ENCODE measurements at places on chromosomes 5 and 9.

DNA sequence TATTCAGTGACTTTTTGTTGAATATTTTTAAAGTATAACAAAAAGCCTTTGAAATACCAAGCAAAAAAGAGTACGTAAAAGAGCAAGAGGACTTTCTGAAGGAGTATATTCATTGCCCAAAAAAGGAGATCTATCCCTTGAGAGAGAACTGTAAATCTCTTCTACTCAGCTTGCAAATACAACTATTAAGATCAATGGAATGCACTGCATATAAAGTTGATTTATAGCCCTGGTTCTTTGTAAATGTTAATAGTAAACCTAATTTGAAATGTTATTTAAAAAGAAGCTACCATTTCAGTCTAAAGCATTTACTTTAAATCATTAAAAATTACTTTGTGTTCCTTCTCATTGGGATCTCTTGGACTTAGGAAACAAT, 168.1 kb downstream of the PDE4D start:
- no peak for DNase-seq

GRCh38 chr5:128224336-128224735, 140.8 kb downstream of the SLC12A2 start:
- no peak for DNase-seq

GRCh38 chr9:106655966-106656365, 207.0 kb upstream of the ZNF462 start:
- DNase-seq = no peak

GRCh38 chr5:142248853-142249462, 75.9 kb downstream of the SPRY4 start:
- DNase-seq = peak; percentile 45

DNA sequence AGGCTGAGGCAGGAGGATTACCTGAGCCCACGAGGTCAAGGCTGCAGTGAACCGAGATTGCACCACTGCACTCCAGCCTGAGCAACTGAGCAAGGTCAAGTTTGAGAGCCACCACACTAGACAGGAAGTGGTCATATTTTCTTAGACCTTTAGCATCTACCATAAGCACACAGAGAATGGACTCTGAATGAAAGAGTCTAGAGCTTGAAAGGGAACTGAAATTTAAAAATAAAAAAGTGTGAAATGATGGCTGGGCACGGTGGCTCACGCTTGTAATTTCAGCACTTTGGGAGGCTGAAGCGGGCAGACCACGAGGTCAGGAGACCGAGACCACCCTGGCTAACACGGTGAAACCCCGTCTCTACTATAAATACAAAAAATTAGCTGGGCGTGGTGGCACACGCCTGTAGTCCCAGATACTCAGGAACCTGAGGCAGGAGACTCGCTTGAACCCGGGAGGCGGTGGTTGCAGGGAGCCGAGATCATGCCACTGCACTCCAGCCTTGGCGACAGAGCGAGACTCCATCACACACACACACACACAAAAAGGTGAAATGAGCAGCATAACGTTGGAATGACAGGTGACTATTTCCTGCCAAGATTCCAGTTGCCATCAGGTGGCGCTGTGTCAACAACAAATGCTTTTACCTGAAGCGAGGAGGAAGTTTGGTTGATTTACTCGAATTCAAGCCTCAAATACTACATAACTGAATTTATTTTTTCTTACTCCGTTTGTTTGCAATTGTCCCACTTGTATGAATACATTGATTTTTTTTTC, 21.3 kb upstream of the AK3 start:
- DNase-seq = peak; percentile 48

DNA sequence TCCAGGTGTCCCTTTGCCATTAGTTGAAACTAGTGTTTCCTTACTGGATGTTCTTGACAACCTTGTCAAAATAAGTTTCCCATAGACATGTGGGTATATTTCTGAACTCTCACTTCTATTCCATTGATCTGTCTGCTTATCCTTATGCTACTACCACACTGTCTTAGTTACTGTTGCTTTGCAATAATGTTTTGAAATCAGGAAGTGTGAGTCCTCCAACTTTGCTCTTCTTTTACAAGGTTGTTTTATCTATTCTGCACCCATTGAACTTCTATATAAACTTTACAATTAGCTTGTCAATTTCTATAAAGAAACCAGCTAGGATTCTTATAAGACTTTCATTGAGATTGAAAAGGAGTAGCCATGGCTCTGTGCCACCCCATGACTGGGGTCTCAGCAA, 24.3 kb downstream of the CD14 start:
- no peak for DNase-seq

GRCh38 chr5:78587775-78588291, 60.7 kb downstream of the LHFPL2 start:
- no peak for DNase-seq

DNA sequence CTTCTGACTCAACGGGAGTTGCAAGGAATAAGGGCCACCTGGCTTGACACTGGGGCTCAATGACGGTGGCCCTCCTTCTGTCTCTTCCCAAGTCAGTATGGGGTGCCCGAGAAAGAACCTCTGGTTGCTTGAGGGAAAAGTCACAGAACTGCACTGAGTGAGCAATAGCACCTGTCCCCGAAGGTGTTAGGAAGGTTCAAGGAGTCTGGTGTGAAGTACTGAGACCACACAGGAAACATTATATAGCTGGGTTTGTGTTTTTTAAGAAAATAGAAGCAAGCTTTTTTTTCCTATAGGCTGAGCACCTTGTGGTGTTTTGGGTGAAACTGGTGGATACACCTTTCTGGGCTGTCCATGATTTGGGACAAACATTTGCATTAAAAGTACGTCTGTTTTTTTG, 62.9 kb downstream of the SPIN1 start:
- no peak for DNase-seq

- DNase-seq = no peak
Observed at GRCh38 chr5:68219161-68219816, 3.7 kb downstream of the PIK3R1 start.

- DNase-seq = peak; percentile 13
Observed at GRCh38 chr5:113235884-113236283, 198.9 kb downstream of the TSSK1B start.

- DNase-seq = peak; percentile 64
Observed at GRCh38 chr5:95178046-95178651, 106.7 kb downstream of the MCTP1 start.

GRCh38 chr9:89375191-89375760, 57.0 kb downstream of the SECISBP2 start:
- no peak for DNase-seq

- no peak for DNase-seq
Observed at GRCh38 chr5:79109527-79110492, 1.8 kb upstream of the BHMT start.

DNA sequence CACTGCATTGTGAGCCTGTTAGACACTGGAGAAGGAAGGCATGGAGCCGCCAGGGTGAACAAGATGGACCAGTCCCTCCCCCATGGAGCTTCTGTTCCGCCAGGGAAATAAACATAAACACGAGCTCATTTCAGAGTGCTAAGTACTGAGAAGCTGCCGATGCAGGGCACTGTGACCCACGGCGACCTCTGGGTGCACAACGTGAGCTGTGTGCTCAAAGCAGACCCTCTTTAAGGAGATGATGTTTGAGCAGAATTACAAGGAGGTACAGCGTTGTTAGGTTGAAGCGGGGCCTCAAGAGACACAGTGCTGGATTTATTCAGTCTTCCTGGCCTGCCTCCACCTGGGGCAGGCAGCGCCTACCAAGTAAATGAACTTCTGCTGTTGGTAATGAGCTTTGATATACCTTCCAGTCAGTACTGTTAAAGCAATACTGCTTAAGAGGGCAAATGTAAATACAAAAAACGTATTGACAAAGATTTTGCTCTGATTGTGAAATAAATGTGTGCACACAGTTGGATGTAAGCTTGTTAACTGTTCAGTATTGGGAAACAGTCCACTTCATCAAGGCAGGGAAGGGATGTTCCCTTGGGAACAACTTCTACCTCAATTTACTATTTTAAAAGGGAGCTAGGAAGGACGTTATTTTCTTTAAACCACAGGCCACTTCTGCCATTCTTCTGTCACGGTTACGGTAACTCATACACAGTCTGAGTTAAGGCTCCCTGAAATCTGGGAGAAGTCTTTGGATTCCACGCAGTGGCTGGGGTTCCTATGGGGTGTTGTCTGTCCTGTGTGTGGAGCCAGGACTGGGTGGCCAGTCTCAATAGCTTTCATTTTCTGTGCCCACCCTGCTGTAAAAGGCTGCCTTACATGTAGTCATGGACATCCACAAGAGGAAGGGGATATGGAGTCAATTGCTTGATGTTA, 48.9 kb upstream of the DMRT1 start:
- no peak for DNase-seq

DNA sequence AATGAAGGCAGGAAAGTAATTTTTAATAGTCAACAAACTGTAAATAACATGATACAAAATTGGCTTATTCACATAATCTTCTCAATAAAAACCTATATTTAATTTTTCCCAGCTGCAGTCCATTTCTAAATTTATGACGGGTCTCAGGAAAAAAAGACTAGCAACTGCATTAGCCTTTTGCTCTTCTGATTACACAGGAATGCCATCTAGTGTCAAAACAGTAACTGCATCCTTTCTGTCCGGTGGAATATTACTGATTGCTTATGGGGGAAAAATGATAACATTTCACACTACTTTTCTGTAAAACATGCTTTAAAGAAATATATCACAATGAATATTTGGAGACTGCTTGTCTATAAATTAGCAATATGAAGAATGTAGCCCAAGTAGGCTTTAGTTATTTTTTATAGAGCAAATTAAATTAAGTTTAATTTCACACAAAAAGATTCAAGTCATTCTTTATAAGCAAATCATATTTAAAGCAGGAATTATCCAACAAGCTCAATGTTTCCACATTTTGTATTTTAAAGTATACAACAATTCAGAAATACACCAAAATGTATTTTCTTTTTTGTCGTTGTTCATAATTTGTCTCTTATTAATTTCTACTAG, 534.7 kb downstream of the CDH10 start:
- peak; percentile 37 for DNase-seq

- DNase-seq = no peak
Observed at GRCh38 chr5:81842795-81843398, 92.0 kb upstream of the SSBP2 start.

DNA sequence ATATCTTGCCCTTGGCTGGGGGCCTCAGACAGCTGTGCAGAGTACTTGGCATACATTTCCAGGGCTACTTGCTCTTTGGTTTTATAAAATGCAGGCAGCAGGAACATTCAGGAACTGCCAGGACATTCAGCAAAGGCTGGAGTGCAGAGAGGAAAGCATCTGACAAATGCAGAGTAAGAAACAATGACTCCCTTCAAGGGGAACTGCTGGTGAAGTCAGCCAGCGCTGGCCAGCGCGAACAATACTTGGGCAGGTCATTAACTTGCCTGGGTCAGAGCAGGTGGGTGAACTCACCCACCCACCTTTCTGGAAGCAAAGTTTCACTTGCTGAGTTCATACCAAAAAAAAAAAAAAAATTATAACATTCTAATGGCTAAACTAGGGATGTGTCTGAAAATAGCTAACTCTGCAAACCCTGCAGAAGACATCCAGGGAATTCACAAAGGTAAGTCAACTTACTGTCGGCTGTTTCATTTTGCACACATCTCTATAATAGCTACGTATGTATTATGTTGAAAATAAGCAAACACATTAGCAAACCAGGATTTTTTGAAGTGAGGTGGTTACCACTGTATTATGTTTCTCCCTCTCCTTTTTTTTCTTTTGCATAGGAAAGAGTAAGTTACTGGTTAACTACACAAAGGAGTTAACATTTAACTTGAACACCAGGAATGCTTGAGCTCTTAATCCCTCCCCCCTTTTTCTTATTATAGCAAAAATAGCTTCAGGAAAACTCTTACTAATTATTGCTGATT, 152.2 kb downstream of the GLIS3 start:
- no peak for DNase-seq

DNA sequence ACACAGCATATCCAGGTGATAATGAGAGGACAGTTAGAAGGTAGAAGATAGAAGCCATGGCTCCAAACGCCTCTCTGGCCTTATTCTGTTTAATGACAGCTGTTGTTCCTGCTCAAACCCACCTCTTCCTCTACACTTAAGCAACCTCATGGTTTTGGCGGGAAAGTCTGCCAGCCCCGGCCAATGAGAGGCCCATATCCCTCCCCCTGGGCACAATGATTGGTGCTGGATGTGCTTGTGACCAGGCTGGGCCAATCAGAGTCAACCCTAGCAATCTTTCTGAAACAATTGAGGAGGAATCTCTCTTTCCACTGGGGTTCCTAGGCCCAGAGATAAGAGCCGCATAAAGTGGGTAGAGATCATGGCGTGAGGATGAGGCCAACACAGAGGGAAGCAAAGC, 4.8 kb upstream of the GFI1B start:
- DNase-seq = no peak

DNA sequence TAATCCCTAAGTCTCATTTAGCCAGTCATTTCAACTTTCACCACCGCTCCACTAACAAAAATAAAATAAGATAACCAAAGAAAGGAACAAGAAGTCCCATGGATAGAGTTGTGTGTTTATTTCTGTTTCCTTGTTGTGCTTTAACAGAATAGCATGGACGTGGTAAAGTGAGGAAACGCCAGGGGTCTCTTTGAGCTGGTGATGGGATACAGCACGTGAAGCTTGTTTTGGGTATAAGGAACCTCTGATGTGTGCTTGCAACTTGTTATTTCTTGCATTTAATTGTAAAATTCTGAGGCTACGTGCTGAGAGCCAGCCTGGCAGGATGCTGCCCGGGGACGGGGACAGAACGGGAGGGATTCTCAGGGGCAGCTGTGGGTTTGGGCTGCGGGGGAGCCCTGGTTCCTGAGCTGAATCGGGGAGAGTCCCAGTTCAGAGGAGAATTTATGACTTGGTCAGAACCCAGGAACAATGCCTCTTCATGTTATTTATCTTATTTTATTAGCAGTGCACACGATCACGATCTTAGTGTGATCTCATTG, 63.4 kb downstream of the ANKRD33B start:
- no peak for DNase-seq

DNA sequence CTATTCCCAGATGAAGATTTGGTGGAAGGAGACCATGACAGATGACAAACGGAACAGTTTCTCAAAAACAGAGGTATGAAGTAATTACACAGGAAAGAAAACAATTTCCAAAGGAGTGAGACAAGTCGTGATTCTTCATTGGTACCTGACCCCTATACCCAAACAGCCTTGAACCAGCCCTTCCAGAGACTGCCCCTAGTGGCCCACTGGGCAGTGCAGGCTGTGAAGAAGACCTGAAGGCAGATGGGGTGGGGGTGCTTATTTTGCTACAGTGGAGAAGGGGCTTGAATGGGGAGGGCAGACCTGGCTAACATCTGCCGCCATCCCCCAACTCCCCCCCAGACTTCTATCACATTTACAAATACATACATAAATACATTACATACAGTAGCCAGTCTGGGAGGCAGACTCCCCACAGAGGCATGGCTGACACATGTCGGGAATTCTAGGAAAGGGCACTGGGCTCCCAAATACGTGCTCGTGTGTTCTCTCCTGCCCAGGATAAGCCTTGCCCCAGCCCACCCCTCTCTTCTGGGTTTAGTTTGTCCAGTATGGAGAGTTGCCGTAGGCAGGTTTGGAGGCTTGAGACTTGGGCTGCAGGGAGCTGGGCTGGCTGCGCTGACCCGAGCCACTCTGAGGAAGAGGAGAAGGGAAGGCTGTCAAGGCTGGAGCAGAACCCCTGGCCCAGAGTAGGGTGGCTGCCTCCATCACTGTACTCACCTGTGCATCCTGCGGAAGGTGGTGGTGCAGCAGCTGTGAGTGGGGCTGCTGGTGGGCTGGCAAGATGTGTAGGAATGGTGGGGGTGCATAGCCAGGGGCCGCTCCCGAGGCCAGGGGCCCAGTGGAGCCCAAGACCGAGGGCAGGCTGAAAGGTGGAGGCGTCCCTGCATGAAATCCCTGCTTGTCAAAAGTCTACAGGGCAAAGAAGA, 105.3 kb downstream of the UBE2R2 start:
- DNase-seq = peak; percentile 51

GRCh38 chr5:101608322-101608721, 687.8 kb downstream of the SLCO4C1 start:
- no peak for DNase-seq

- DNase-seq = no peak
Observed at GRCh38 chr9:84153885-84154284, 173.3 kb downstream of the RMI1 start.

All from urothelium cell line (cell line).